Hindlimb muscle (tissue), 1 donor: ENCODE measurements at places on chromosomes 4 and X. TPM values are rescaled to one million over a fixed set of nuclear protein-coding genes. Genes with fewer than 3 reads are reported as not detected.

Gene STAG2
- 64.5 TPM for polyA plus RNA-seq

DNA sequence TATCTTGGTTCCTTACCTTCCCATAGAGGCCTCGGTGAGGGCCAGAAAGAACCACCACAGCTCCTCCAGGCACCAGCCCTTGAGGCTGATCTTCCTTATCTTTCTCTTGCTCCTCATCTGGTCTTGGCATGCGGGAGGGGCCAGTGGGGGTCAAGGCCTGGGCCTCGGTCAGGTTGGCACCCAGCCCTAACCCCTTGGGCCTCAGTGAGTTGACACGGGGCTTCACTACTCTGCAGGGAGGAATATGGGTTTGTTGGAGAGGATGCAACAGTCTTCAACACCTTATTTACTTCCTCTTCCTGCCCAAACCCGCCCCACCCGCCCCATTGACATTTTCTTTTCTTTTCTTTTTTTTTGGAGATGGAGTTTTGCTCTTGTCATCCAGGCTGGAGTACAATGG lies 6.0 kb downstream of the GPKOW start:
- no peak for DNase-seq

DNA sequence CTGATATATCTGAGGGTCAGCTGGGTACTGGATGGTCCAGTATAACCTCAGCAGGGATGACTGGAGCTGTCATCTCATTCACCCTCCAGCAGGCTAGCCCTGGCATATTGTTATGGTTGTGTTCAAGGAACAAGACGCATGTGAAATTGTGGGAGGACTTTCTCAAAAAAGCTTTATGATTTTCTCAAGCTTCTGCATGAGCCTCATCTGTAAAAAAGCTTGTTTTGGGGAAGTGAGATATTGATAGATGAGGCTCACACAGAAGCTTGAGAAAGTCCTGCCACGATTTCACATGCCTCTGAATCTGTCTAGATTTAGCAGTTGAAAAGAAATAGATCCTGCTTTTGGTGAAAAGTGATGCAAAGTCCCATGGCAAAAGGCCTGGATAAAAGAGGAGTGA lies 93.4 kb downstream of the SPCS3 start:
- no peak for DNase-seq

- DNase-seq, result no peak
These were observed 22.7 kb downstream of the PSAPL1 start for GRCh38 chr4:7411896-7412553.

- DNase-seq, result no peak
These were observed 80.4 kb downstream of the NDST3 start for GRCh38 chr4:118114720-118115119.

Gene CSAG2
- not detected for polyA plus RNA-seq

GRCh38 chr4:55398966-55399365 lies 3.2 kb downstream of the TMEM165 start:
- no peak for DNase-seq

GRCh38 chr4:162938738-162939485 lies 227.8 kb downstream of the NAF1 start:
- no peak for DNase-seq
